ENCODE measurements at places on chromosomes 5 and 9. TPM values are rescaled to one million over a fixed set of nuclear protein-coding genes. Genes with fewer than 3 reads are reported as not detected.

- DNase-seq = no peak
Measured at GRCh38 chr9:121071756-121072421, 2.9 kb upstream of the CNTRL start.

- DNase-seq = no peak
Measured at GRCh38 chr5:1666812-1667588, 132.6 kb downstream of the MRPL36 start.

DNA sequence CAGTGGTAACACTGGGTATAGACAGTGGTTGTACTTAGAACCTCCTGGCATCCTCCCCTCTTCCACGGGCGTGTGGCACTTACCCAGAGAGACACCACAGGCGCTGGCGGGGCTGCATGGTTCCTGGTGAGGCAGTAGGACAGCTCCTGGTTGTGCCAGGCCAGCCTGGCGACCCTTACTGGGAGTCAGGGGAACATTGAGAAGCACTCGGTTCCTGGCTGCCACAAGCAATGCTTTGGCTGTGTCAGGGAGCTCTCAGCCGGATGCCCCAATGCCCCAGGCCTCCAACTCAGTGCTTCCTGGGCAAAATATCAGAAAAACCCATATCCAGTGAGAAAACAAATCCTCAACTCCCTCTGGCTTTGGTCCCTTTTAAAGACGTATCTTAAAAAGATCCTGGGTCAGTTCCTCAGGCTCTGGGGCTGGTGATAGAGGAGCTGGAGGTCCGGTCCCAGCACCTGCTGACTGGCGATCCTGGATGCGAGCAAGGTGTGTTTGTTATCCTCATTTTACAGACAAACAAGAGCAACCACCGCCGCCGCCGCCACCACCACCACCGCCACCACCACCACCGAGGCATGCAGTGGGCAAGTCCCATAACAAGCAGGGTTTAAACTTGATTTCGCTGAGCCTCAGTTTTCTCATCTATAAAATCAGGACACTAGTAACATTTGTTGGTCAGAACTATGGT lies 4.2 kb downstream of the NKX2-5 start:
- no peak for DNase-seq

- DNase-seq = no peak
Measured at GRCh38 chr5:127409246-127409917, 108.1 kb upstream of the PRRC1 start.

DNA sequence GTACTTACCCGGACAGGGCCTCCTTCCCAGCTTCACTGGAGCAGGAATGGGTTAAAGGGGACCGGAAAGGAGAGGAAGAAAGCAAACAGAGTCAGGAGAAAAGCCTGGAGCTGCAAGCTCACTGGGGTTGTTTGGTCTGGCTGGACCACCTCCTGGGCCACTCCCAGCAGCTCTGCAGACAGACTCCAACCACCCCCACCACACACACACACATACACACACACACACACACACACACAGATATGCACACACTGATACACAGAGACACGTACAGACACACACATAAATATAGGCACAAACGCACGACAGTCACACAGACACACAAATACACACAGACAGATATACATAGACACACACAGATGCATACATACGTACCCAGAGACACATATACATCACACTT lies 34.9 kb upstream of the SYNPO start:
- DNase-seq = no peak

DNA sequence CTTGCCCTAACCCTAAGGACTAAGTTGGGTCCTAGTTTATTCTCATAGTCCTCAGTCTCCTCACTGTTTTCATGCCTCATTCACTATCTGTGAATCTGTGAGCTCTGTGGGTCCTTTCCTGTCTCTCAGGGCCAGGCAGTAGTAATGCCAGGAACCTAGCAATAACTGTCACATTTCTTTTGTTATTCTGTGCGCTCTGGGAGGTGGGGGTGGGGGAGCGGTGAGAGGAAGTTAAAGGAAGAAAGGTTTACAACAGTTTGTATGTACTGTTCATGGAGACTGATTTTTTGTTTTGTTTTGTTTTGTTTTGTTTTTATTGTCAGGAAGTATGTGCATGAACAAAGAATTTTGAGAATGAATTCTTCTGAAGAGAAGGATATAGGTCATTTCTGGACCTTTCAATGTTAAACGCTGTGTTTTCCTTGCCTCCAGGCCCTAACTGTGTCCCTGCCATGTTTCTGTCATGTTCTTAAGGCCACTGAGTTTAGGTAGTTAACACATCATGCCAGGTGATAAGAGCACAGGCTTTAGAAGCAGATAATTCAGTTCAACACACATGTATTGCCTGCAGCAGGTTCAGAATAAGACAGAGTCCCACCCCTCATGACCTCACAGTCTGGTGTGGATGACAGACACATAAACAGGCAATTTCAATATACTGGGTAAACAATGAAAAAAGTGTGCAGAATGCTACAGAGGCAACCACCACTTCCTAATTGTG lies 13.3 kb upstream of the FEM1C start:
- no peak for DNase-seq

GRCh38 chr9:79685577-79685976 lies 113.8 kb downstream of the TLE4 start:
- no peak for DNase-seq

- peak; percentile 1 for DNase-seq
Measured at GRCh38 chr9:109556061-109556460, 58.0 kb upstream of the PTPN3 start.

DNA sequence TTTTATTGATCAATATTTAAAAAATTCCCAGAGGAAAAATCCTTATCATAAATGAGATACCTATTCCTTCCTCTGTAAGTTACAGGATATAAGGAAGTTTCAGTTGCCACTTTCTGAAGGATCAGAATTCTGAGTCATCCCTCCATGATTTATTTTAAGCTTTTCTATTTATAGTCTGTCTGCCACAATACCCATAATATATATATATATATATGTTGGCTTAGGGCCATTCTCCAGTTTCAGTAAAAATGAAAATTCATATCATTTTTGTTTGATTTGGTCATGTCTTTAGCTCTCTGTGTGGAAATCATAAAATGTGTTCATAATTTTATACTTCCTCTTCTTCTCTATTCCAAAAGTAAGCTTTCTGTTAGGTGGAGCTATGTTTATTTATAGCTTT lies 215.8 kb upstream of the CYLC2 start:
- no peak for DNase-seq

DNA sequence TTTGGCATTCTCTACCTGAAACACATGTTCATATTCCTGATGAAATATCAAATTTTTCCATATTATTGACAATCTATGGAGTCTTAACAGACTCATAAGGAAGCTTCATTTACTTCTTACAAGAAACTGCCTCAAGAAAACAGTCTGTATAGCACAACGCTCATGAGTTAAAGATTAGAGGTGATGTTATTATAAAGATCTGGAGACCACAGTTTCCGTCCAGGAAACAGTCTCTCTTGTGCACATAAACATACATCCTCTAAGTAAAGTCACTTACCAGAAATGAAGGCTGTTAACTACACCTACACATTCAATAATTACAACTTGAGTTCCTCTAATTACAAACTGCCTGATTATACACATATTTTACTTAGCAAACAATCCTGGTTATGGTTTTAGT lies 86.9 kb downstream of the RAPGEF6 start:
- DNase-seq = no peak

DNA sequence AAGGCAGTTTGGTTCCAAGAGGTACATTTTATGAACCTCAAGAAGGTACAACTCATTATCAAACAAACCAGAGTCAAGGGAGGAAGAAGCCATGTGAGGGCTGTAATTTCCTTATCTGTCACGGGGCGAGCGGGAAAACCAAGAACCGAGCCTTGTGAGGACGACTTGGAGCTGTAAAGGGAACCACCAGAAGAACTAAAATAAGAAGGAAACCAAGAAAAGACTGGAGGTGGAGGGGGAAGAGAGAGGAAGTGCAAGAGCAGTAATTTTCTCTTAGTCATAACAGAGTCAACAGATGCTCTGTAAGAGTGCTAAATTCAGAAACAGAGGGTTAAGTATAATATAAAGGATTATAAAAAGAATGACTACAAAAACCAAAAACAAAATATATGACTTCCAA lies 127.1 kb downstream of the DIRAS2 start:
- no peak for DNase-seq

DNA sequence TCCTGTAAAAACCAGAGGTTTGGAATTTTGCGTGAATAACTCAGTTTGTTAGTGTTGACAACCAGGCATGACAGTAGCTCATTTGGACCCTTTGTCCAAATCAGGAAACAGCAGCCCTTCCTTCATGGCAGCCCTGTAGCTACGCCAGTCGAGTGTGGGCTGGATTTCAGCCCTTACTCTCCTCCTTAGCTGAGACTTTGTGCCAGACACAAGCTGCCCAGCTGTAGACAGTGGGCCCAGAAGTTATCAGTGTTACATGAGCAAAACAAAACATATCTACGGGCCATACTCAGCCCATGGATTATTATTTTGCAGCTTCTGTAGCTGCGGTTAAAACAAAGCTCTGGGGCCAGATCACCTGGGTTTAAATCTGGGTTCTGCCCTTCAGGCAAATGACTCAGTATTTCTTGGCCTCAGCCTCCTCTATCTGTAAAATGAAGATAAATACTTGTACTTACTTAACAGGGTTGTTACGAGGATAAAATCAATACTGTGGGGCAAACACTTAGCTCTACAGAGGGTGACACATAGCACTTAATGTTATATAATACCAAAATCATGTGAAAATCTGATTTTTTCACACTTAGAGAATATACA lies 76.9 kb downstream of the GHR start:
- no peak for DNase-seq

- no peak for DNase-seq
Measured at GRCh38 chr9:18720691-18721090, 246.7 kb downstream of the ADAMTSL1 start.

GRCh38 chr9:135199489-135199888 lies 112.0 kb downstream of the OLFM1 start:
- DNase-seq = no peak

DNA sequence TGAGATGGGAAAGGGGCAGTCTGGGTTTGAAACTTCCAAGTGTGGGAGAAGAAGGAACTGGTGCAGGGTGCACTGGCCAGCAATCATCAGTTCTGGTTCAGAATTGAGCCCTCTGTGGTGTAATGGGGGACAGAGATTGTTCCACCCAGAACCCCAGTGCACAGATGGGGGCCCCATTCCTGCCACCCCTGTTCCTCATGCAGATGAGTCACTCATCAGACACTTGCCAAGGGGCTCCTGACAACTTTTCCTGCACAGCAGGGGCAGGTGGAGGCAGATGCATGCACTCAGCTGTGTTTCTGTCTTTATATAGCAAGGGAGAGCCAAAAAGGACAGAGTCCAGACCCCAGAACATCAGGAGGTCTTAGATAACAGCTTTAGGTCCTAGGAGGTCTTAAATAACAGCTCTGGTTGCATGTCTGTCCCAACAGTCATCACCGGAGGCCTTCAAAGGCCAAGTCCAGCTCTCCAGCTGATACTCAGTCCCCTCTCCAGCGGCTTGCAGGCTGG lies 252.9 kb downstream of the HSPA4 start:
- no peak for DNase-seq

DNA sequence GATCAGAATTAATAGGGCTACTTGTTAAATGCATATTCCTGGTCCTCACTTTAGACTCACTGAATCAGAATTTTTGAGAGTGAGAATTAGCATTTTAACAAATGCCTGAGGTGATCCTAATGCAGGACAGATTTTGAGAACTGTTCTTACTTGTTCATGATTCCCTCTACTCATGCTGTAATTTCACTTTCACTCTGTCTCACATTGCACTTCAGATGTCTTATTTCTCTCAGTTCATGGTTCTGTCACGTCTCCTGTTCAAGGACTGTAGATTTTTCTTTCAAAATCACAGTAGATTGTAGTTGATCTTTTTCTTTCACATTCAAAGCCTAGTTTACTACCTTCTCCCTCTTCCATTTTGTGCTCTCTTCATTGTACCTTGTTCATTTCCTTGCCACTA lies 54.3 kb downstream of the ADGRV1 start:
- DNase-seq = no peak

GRCh38 chr5:165039748-165040147 lies 1534.3 kb downstream of the MAT2B start:
- DNase-seq = no peak

GRCh38 chr5:93249651-93250289 lies 331.2 kb downstream of the NR2F1-AS1 start:
- DNase-seq = peak; percentile 66

The SREK1 gene
- total RNA-seq = 6.5 TPM

The PCDHB6 gene
- total RNA-seq = not detected

The FRRS1L gene
- not detected for total RNA-seq

The FOXD4 gene
- total RNA-seq = not detected

The TAS2R1 gene
- not detected for total RNA-seq

The PRRX2 gene
- 3.0 TPM for total RNA-seq

The CERCAM gene
- 25.2 TPM for total RNA-seq

The TMEM232 gene
- total RNA-seq = not detected

The CTXN3 gene
- total RNA-seq = not detected

The EMB gene
- 0.12 TPM for total RNA-seq

The ARL10 gene
- total RNA-seq = not detected

The CNOT8 gene
- 88.5 TPM for total RNA-seq

All from Caki2 (cell line).